ENCODE measurements at places on chromosomes 4 and X.

GRCh38 chr4:73223258-73223650 is 35.3 kb downstream of the ANKRD17 start:
- DNase-seq, result no peak

DNA sequence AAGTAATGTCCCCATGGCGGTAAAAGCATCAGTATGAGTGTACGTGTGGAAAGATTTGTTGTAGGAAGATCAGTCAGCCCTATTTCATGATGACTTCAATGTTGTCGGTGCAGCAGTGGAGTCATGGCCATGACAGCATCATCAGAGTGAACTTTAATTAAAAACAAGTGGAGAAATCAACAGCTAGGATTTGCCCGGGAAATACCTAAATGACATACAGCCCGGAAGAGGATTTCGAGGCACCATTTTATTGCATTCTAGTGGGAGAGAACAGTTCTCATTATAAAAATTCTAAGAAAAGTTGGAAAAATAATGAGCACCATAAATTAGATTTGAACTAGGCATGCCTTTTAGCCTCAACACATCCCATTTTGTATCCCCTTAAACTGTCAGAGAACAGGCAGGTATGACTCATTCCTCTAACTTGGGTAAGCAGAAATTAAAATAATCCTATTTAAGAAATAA is 170.1 kb downstream of the SHROOM3 start:
- DNase-seq, result no peak

- DNase-seq, result no peak
These were observed 181.4 kb downstream of the AMELX start for GRCh38 chrX:11474576-11474975.

DNA sequence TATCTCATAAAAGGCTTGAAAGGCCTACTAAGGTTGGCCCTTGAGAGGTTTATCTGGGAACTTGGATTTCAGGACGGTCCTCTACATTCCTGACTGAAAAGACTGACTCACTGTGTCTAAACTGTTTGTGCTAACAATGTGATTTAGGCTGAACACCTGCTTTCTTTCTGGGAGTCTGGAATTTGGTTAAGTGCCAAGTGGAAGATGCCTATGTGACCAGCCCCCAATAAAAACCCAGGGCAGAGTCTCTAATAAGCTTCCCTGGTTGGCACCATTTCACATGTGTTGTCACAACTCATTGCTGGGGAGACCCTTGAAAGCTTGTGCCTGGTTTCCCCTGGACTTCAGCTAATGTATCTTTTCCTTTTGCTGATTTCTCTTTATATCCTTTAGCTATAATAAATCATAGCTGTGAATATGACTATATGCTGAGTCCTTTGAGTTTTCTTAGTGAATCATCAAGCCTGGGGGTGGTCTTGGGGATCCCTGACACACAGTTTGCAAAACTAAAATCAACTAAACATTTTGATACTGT is 55.1 kb downstream of the GPR82 start:
- peak; percentile 34 for DNase-seq

DNA sequence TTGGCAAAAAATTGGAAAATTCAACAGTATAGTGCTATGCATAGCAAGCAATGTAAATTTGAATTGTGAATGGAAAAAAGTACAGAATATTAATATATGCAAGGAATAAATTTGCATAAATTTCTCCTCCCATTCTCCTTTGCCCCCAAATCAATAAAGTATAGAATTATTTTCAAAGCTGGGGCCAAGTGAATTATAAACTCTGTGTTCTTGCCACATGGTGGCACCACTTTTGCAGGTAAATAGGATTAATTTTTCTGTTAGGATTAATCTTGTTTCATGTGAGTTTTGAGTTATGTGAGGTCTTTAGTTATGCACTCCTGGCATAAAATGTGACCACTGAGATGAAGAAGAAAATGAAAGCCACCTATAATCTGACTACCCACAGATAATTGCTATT is 19.9 kb downstream of the COPS4 start:
- no peak for DNase-seq
